ENCODE measurements at places on chromosomes 16 and 17. TPM values are rescaled to one million over a fixed set of nuclear protein-coding genes. Genes with fewer than 3 reads are reported as not detected.

EVI2B gene
- total RNA-seq = 2.9 TPM

TBC1D3C gene
- total RNA-seq = not detected

CA5A gene
- total RNA-seq = not detected

KRTAP17-1 gene
- total RNA-seq = not detected

WWOX gene
- total RNA-seq = 30.0 TPM

Data from cardiac ventricle fibroblast (primary cell).